ENCODE measurements at places on chromosomes 13 and 19.

- no peak for DNase-seq
Measured at GRCh38 chr13:112003941-112004340, 63.0 kb upstream of the SOX1 start.

DNA sequence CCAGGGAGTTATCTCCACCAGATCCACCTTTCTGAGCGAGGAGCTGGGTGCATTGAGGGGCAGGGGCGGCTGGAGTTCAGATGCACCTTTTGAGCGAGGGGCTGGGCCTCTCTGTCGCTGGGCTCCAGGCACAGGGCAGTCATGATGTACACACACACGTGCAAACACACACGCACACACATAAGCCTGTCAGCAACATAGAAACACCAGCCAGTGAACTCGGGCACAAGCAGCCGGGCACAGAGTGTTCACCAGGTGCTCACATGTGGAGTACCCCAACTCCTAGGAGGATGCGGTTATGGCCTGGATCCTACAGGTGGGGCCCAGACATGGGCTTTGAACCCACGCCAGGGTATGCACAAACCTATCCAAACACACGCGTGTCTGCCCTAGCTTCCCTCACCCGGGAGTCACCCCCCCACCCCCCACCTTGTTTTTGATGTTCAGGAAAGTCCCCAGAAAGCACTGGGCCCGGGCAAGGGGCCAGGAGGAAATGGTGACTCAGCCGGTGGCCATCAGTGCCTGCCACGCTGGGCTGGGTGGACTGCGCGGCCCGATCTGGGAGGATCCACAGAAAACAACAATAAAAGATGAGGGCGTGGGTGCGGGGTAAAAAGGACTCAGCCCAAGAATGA lies 13.3 kb downstream of the ARRDC2 start:
- peak; percentile 68 for DNase-seq

GRCh38 chr13:61252213-61252612 lies 163.4 kb downstream of the PCDH20 start:
- DNase-seq: no peak

GRCh38 chr13:100039740-100040139 lies 49.2 kb upstream of the PCCA start:
- no peak for DNase-seq

DNA sequence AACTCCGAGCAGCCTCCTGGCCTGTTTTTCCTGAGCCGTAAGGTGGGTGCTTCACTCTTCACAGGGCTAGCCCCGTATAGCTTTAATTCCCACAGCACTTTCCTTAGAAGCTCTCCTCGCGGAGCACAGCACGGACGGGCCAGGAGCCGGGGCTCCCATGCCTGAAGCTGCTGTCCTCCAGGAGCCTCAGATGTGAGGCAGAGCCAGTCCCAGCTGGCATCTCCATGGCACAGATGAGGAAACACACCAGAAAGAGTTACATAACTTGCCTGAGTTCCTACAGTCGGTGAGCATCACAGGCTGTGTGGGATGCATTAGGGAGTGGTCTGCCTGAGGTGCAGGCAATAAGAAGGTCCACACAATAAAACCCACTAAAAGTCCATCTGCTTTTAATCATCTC lies 118.5 kb downstream of the ATP8A2 start:
- DNase-seq: no peak

- DNase-seq: peak; percentile 34
Measured at GRCh38 chr13:50915565-50915964, 6.0 kb downstream of the RNASEH2B start.

DNA sequence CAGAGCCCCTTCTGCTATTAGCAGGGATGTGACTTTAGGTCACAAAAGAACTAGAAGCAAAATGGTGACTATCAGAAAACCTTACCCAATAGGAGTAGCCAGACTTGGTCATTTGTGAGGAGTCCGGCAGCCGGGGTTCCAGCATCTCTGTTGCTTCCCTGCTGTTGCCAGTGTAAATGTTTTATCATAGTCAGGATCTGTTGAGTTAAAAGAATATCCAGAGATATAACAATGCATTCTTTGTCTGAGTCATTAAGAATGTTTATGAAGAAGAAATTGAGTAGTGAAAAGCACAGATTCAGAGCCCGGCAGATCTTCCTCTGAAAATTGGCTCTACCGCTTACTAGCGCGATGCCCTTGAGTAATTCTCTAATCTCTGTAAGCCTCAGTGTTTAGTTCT lies 84.2 kb downstream of the COL4A2 start:
- no peak for DNase-seq

DNA sequence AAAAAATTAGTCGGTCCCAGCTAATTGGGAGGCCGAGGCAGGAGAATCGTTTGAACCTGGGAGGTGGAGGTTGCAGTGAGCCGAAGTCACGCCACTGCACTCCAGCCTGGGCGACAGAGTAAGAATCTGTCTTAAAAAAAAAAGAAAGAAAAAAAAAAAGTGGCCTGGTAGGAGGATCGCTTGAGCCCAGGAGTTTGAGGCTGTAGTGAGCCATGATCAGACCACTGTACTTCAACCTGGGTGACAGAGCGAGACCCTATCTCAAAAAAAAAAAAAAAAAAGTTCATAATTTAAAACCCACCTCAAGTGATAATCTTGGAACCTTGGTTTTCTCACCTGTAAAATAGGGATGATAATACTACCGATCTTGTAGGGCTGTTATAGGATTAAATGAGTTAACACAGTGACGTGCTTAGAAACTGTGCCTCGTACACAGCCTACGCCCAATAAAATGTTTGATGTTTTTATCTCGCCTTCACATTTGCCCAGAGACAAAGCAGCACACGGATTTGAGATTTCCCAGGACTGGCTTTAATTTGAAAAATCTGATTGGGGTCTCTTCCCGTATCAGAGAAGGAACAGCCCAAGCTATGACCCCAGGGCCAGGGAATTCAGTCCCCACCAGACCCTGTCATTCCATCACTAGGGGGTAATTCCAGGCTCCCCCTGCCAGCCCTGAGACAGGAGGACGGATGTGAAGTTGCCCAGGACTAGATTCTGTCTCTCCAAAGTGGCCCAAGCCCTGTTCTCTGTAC lies 3.6 kb downstream of the SERTAD1 start:
- DNase-seq: no peak

DNA sequence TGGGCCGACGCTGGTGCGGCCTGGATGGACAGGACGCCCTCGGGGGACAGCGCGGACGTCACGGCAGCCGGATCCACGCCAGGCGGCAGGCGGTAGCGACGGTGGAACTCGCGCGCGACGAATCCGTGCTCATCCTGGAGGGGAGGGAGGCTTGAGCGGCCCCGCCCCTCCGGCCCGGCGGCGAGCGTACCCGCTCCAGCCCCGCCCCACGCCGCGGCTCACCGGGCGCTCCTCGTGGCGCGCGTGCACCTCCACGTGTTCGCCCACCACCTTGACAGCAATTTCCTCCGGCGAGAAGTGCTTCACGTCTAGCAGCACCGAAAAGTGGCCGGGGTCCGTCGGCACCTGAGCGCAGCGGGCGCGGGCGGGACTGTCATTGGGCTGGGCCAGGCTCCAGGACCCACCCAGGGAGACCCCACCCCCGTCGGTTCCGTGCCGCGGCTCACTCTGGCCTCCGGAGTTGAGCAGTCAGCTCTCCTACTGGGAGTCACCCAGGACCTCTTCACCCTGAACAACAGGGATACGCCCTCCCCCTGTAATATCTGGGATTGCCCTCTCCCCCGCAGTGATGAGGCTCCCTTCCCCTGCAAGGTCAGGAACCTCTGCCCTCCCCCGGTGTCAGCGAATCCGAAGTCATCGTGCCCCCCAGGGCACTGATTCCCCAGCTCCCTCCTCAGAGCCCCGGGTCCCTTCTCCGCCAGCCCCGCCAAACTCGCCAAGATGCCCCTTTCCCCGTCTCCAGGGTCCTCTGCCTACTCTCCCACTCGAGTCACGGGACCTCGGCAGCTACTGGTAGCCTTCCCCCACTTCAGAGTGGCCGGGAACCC lies 1.1 kb downstream of the HSPB6 start:
- peak; percentile 67 for DNase-seq

- peak; percentile 90 for DNase-seq
Measured at GRCh38 chr19:15584541-15585115, 30.4 kb upstream of the CYP4F8 start.

DNA sequence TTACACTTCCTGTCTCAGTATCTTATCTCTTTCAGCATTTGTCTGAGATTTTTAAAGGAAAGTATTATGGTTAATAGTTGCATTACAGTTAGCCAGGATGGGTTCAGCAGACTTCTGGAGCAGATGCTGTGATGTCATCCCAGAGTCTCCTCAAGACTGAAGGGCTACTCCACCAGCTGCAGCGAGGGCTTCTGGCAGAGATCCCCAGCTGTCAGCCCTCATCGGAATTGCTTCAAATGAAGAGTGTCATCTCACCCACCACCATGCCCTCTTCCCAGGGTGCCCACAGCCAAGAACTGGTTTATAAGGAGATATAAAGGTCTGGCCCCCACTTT lies 84.4 kb downstream of the FAM216B start:
- no peak for DNase-seq

DNA sequence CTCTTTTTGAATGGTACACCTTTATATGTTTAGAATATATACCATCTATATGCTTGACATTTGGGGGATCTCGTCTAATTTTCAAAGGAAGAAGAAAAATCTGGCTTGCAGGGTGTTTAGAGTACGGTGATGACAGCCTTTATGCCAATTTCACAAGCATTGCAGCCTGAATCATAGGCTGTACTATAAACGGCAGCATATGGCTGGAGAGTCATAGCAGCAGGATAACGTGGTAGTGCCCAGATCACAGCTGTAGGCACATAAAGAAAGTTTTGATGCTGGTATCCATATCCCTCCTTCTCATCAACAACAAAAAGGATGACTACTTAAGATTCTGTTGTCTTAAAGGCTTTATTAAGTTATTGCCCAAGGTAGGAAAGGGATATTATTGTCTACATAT lies 253.0 kb downstream of the PCDH9 start:
- no peak for DNase-seq

GRCh38 chr13:110367620-110368019 lies 60.5 kb downstream of the COL4A2 start:
- DNase-seq: no peak

DNA sequence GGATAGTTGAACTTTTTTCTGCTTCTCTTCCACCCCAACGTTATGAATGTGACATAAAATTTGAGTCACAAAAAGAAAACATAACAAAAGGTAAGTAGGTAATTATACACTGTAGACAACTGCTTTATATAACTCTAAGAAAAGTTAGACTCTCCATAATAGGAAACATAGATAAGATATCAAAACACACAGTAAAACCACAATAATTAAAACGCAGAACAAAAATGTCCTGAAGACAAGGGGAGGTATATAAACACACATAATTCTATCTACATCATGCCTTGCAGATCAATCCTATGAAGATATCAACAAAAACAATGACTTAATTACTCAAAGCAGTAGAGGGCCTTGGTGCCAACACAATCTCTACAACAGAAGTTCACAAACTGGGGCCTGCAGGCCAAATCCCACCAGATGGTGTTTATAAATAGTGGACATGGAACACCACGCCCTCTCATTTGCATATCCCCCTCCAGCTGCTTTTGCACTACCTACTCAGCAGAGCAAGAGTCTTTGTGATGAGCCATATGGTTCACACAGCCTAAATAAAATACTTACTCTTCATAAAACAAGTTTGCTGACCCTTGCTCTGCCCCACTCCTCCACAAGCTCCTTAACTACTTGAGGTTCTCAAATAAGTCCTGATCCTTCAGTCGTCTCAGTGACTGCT lies 254.7 kb downstream of the KLF12 start:
- DNase-seq: no peak

DNA sequence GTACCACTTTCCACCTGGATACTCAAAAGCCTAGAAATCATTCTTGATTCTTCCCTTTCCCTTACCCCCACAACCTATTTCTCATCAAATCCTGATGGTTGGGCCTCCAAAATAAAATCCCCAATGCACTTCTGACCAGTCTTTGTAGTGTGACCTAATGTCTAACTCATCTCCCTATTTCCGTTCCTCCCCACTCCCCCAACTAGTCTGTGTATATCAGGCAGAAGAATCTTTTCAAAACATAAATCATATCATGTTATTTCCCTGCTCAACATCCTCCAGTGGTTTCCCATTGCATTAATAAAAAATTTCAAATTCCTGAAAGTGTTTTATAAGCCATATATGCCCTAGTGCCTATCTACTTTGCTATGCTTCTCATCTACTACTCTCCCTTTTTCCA lies 17.7 kb downstream of the CCDC122 start:
- no peak for DNase-seq

DNA sequence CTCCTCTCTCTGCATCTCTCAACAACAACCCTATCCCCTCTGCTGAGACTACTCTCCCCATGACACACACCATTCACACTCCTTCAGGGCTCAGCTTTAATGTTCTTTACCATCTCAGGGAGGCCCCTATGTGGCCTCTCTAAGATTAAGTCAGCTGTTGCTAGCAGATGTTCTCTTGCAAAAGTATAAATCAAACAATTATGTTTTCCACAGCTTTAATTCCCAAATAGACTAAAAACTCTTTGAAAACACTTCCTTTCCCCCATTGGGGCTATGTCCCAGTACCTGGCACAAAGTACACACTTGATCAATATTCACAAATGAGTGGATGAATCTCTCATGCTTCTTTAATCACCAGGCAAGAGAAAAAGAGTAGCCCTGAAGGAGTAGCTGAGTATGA lies 5.1 kb downstream of the PEG3 start:
- no peak for DNase-seq

DNA sequence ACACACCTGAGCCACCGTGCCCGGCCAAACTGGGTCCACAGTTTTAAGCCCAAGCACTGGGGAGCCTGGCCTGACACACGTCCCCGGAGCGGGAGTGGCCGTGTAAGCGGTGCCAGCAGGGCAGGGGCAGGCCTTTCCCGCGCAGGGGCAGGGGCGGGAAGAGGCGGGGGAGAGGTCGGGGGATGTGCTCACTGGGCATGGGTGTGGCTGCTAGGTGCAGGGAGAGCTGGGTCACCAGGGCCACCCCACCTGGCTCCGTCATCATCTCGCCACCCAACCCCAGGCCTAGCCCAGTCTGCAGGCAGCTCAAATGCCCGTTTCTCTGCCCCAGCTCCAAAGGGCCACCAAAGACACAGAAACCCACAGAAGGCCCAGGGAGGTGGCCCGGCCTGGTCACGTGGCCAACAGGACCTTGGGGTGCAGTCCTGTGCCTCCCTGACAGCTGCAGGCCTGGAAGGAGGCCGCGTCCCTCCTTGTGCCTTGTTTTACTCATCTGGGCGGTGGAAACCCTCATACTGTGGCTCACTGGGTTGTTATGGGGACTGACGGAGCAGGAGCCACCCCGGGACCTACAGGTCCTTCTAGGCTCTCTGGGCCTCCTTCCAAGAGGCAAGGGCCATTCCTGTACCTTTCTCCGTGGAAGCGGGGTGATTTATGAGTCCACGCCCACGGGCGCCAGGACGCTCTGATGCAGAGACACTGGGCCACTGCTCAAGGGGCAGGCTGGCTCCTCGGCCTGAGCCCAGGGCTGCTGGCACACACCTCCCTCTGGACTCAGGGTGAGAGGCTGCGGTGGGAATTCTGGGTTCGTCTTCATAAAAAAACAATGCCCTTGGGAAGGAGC lies 27.7 kb downstream of the MAP2K2 start:
- DNase-seq: no peak

- no peak for DNase-seq
Measured at GRCh38 chr13:100525453-100526317, 62.9 kb downstream of the GGACT start.
